ENCODE measurements at places on chromosomes 3 and 15. TPM values are rescaled to one million over a fixed set of nuclear protein-coding genes. Genes with fewer than 3 reads are reported as not detected.

- no peak for DNase-seq
These were observed 79.5 kb downstream of the KBTBD8 start for GRCh38 chr3:67077656-67078055.

- DNase-seq, result no peak
These were observed 586.4 kb downstream of the GRM7 start for GRCh38 chr3:7447197-7447769.

DNA sequence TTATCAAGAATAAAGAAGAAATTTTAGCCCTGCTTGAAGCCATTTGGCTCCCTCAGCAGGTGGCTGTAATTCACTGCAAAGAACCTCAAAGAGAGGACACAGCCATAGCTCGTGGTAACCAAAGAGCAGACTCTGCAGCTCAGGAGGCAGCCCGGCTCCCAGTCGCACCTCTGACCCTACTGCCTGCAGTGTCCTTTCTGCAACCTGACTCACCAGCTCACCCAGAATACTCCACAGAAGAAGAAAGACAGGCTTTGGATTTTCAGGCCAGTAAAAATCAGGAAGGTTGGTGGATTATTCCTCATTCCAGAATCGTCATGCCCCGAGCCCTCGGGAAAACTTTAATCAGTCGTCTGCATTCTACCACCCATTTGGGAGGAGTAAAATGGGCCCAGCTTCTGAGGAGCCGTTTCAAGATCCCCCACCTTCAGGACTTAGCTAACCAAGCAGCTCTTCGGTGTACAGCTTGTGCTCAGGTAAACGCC, 38.6 kb downstream of the ZBTB11 start:
- DNase-seq, result no peak

Gene OCA2
- polyA plus RNA-seq, result 0.04 TPM

Gene GXYLT2
- 6.3 TPM for polyA plus RNA-seq
